ENCODE measurements at places on chromosomes 6 and 20. TPM values are rescaled to one million over a fixed set of nuclear protein-coding genes. Genes with fewer than 3 reads are reported as not detected.

DNA sequence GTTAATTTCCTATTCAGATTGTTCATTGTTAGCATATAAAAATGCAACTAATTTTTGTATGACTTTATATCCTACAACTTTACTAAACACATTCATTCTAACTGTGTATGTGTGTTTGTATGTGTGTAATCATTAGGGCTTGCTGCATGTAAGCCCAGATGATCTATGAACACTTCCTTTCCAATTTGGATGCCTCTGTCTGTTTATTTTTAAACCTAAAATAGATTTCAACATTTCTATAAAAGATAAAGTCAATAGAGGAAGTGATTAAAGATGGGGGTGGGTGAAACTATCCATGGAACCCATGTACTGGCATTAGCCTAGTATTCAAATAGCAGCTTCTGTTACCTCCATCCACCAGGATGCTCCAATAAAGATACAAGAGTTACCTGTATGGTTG is 15.7 kb upstream of the AKAP12 start:
- DNase-seq: no peak

DNA sequence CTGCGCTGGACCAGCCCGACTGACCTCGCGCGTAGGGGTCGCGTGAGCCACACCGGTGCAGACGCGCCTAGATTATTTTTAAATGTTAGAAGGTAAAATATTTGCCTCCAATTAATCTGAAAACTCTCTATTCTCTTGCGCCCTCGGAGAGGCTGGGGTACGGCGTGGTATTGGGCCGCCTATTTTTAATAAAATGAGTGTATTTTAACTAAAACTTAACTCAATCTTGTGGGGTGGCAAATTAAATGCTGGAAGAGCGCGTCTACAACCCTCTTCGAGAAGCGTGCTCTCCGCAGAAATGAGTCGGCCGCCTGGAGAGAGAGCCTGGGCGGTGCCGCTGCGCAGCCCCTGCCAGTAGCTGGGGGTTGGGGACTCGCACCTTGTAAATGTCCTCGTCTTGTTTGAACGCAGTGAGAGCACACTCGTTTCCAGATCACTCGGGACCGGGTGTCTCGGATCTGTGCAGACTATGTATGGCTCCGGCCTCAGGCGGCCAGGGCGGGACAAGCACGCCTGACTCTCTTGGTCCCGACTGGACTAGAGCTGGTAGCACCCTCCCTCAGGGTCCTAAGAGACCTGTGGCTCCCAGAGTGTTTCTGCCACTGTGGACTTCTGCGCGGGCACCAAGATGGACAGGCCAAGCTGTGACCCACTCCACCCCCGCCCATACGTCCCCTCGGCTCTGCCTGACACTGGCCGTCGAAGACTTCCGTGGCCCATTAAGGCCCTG is 2.0 kb upstream of the MAFB start:
- DNase-seq: no peak

DNA sequence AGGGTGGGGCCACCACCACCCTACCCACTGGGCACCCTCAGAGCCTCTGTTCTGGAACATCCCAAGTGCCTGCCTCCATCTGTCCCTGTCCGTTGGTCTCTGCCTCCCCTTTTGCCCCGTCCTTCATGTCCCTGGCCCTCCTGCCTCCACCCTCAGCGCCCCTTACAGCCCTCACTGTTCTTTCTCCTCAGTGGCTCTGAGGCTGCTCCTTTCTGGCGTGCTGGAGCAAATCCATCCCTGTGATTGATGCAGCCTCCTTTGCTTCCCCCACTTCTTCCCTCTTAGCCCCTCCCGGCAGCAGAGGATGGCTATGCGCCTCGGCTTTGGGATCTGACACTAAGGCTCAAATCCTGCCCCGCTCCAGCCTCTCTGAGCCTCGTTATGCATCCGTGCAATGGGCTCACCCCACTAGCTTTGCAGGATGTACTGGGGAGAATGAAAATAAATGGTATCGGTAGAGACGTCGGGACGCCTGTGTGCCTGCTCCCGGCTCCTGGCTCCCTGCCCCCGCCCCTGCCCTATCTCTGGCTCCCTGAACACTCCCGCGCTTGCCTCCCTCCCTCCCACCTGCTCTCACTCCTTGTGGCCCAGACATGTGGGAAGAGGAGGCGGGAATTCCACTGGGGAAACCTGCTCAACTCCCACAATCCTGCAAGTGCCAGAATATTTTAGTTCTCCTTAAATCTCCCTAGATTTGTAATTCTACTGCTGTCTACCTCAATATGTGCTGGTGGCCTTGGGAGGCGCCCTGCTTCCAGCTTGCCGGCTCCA is 13.1 kb downstream of the VSTM2L start:
- peak; percentile 19 for DNase-seq

- DNase-seq: no peak
Measured at GRCh38 chr6:54135665-54136369, 24.6 kb downstream of the MLIP start.

DNA sequence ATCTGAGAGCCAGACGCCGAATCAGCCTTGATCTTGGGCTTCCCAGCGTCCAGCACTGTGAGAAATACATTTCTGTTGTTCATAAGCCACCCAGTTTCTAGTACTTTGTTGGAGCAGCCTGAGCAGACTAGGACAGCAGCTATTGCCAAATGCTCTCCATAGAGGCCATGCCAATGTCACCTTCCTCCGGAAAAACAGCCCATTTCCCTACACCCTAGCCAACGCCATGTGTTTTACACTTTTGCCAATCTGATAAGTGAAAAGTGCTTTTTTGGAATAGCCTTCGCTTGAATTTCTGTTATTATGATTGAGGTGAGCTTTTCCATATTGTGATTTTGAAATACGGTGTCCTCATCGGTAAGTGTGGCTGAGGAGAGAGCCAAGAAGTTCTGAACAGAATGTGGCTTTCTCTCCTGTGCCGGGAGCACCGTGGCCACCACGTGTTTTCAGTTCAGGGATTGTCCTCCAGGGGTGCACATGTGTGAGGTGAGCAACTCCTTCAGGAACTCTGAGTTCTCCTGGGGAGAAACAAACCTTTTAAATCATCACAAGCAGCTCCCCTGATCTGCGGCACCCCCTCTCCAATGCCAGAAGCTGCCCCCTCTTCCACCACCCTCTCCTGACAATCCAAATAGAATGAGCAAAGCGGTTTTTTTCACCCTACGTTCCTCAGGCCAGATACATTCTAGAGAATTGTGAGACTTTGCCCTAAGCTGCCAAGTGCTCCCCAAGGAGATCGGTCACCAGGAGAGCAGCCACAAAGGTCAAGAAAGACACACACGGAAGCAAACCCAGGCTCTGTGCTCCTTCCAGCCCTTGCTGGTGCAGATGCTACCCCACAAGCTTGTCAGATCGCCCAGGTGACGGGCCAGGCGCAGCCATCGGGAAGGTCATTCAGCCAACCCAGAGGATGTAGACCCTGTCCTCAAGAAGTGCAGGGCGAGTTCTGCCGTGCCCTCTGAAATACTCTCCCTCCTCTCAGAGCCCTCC is 36.0 kb downstream of the TAF8 start:
- DNase-seq: no peak

GRCh38 chr6:78883651-78884050 is 16.3 kb downstream of the IRAK1BP1 start:
- no peak for DNase-seq

- DNase-seq: no peak
Measured at GRCh38 chr6:56951049-56951831, 3.7 kb upstream of the BEND6 start.

DNA sequence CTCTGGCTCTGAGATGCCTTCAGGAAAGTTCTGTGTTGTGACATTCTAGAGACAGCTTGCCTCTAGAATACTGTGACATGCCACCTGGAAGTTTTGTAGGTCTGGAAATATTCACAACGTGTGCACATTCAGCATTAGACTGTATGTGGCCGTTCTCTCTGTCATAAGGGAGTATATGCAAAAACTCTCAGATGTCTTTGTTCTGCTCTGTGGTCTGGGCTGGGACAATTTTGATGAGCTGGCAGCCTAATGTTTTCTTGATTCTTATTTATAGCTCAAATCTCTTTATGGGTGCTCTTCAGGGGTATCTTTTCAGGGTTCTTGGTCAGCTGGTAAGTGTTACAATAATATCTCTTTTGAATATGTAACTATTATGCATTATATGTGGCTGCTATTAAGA is 355.1 kb downstream of the PAX1 start:
- DNase-seq: no peak

DNA sequence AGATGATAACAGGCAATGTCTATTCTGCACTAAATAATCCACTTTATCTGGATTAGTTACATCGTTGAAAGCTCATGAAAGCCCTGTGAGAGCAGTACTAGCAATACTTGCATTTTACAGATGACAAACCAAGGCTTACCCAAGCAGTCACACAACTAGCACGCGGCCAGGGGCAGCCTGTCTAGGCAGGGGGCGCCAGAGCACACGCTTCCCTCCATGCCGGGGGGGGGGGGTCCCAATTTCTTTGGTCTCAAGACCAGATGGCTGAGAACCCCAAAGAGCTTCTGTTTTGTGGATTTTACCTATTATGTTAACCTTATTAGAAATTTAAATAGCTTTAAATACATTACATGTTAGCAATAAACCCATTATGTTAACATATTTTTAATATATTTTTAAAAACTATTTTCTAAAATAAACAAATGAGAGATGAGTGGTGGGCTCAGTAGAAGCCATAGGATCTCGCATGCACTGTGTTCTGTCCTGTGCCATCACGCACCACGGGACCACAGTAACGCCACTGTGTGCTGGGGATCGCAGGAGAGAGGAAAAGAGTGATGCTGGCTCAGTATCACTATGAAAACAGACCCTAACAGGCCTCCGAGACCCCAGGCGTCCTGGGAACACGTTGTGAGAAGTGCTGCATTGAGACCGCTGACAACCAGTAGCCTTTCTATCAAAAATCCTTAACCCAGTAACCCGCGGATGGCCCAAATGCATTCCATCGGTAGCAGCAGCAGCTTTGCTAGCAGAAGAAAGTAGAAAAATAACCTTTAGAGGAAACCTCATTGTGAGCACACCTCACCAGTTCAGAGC is 5.3 kb upstream of the PRR18 start:
- DNase-seq: peak; percentile 76

- no peak for DNase-seq
Measured at GRCh38 chr6:153058291-153058690, 55.8 kb upstream of the MTRF1L start.

GRCh38 chr6:137677709-137678108 is 183.5 kb upstream of the OLIG3 start:
- DNase-seq: no peak

DNA sequence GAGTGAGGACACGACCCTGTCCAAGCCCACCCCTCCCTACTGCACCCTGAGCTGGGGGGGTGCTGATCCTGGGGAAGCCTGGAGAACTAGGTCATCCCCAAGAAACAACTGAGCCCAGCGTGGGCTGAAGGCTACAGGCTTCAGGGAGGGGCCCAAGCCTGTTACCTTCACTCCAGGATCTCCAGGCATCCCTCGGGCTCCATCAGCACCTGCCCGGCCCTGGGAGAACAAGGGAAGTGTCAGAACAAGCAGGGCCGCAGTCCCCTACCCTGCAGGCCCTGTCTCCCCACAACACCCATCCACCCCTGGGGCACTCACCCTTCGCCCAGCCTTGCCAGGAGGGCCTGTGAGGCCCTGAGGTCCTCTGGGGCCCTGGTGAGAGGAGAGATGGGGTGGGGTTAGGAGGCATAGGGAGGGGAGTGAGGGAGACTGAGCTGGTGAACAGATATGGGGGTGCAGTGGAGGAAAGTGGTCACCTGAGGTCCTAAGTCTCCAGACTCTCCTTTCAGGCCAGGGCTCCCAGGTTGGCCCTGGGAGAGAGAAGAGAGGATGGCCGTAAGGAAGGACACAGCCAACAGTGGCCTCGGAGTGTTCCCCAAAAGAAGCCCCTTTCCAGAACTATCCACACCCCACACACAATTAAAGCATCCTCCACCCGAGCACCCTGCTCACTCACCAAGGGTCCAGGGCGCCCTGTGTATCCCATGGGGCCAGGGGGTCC is 13.4 kb downstream of the COL11A2 start:
- DNase-seq: no peak

- DNase-seq: no peak
Measured at GRCh38 chr20:10428008-10428407, 6.0 kb downstream of the MKKS start.

- DNase-seq: no peak
Measured at GRCh38 chr6:170130201-170130621, 160.7 kb downstream of the DLL1 start.

DNA sequence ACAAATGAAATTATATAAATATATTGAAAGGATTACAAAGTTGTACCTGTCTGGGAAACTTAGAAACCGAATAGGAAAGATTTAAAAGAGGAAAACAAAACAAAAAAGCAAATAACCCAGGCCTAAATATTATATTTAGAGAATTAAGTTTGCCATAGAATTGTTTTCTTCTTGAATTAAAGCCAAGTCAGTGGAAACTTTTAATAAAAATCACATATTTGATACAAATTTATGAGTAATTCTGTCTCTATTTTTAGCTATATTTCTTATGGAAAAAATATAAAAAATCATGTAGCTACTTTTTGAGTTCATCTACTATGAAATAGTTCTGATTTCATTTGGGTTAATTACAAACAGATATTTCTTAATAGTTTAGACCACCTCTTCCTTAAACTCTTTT is 470.2 kb upstream of the HSF2 start:
- no peak for DNase-seq

- no peak for DNase-seq
Measured at GRCh38 chr6:148547110-148547509, 199.7 kb upstream of the UST start.

GRCh38 chr6:114810468-114810867 is 467.6 kb upstream of the HS3ST5 start:
- DNase-seq: no peak

GRCh38 chr6:135281227-135281626 is 100.1 kb downstream of the MYB start:
- peak; percentile 11 for DNase-seq

GRCh38 chr6:17473554-17473953 is 80.2 kb downstream of the CAP2 start:
- DNase-seq: no peak

DNA sequence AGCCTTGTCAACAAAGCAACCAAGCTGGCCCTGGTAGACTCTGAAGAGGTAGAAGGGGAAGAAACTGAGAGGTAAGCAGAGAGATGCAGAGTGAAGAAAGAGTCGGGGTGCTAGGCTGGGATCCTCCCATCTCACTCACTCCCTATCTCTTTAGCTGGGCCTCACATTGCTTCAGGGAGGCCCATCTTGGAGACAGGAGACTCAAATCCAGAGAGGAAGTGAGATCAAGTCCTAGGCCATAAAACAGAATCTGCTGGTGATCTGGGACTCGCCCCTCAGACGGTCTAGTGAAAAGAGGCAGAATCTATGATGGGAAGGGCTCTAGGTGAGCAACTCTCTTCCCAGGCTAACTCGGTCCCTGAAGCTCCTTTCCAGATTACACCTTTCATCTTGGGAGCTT is 659 bp upstream of the GUCA1B start:
- no peak for DNase-seq

Gene SLC12A5
- not detected for total RNA-seq

Gene ANKEF1
- 3.0 TPM for total RNA-seq

Gene TPX2
- 0.30 TPM for total RNA-seq

Gene AIG1
- 8.5 TPM for total RNA-seq

Gene COL12A1
- not detected for total RNA-seq

Gene SNPH
- 3.0 TPM for total RNA-seq

Gene MDFI
- total RNA-seq: not detected

Gene FGD2
- total RNA-seq: 352 TPM

Gene PRR18
- not detected for total RNA-seq

Gene TAP2
- 135 TPM for total RNA-seq

Gene TMEM217
- 1.2 TPM for total RNA-seq

Gene STAU1
- 42.9 TPM for total RNA-seq

Gene MTHFD1L
- 16.1 TPM for total RNA-seq

Gene BAK1
- total RNA-seq: 22.6 TPM

Gene CDSN
- not detected for total RNA-seq

Gene WFDC5
- not detected for total RNA-seq
